NCI-H1105 (cell line): ENCODE measurements at places on chromosomes 16 and 17.
A peak's percentile ranks its signal among the peaks of the same experiment; 100 is the strongest.

DNA sequence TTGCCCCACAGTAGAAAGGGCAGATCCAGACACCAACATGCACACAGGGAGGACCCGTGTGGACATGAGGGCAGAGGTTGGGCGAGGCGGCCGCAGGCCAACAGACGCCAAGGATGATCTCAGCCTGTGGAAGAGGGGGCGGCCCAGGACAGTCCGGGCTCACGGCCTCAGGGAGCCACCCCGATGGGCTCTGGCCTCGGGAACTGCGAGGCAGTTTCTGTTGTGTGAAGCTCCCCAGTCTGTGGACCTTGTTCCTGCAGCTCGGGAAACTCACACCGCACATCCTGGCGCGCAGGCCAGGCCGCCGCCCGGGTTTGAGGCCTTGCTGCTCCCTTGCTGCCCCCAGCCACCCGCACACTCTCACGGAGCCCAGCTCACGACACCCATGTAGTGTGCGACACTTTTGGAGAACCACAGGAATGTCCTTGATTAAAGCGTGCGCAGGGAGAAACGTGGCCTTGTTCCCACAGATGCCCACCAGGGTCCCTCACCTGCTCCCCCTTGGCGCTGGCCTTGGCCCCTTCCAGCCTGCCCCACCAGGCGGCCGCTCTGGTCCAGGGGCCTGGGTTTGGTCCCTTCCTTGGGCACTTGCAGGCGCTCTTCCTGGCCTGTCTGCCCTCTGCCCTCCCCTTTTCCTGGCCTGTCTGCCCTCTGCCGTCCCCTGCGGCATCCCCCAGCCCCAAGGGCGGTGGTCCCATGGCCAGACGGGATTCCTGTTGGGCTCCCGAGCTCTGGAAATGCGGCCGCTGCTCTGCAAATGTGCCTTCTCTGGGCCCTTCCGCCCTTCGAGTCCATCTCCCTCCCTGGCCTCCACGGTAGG lies 9.3 kb upstream of the SLC38A10 start:
- no peak for DNase-seq

DNA sequence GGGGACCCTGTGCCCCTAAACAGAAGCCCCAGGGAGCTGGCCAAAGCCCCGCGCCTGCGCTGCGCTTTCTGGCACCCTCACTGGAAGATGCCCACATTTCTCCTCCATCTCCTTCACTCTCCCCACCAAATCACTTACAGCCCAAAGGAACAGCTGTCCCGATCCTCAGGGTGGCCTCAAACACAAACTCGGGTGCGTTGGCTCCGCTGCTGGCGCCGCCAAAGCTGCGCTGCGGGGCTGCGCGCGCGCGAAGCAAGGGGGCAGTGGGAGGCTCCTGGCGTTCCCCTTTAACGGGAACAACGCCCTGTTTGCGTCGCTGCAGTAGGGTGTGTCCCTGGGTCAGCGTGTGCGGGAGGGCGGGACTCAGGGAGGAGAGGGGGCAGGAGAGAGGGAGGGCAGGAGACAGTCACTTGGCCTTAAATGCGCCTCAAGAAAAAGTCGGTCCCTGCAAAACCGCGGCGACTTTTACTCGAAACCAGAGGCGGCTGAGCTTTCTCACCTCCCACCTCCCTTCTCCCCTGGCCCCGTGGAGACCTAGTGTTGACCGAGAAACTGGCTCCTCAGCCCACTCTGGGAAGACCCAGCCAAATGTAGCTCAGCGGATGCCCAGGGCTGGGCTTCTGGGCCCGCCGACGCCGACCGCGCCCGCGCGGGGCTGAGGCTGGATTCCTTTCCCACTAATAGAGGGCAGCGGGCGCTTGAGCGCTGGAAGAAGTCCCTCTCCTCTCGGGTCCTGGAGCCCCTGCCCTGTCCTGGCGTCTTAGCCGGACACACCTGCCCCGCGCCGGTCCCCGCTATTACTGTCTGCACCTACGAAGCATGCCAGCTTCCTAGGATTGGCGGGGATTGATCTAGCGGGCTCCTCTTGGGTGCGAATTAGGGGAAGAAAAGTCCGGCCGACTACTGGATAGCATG lies 2.6 kb downstream of the PMP22 start:
- DNase-seq = peak; percentile 35

GRCh38 chr16:637081-638018 lies 1.2 kb upstream of the METTL26 start:
- DNase-seq = peak; percentile 45

GRCh38 chr17:82376042-82376730 lies 4.6 kb downstream of the UTS2R start:
- DNase-seq = no peak

- DNase-seq = no peak
These were observed 740 bp downstream of the NFATC2IP start for GRCh38 chr16:28951410-28951943.

- DNase-seq = no peak
These were observed 43.0 kb upstream of the TOB1 start for GRCh38 chr17:50908860-50909764.

DNA sequence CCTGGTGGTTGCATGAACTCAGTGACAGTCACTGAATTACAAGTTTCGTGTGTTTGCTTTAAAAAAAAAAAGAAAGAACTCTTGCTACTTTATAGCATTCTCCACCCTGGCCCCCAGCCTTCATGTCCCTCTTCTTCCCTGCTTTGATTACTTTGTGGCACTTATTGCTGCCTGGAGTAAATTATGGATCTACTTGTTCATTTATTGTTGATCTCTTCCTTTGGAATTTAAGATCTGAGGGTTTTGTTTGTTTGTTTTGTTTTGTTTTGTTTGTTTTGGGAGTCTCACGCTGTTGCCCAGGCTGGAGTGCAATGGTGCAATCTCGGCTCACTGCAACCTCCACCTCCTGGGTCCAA lies 126.5 kb downstream of the ABCC6 start:
- DNase-seq = no peak

- DNase-seq = no peak
These were observed 36.5 kb upstream of the SRSF1 start for GRCh38 chr17:58043221-58044181.

DNA sequence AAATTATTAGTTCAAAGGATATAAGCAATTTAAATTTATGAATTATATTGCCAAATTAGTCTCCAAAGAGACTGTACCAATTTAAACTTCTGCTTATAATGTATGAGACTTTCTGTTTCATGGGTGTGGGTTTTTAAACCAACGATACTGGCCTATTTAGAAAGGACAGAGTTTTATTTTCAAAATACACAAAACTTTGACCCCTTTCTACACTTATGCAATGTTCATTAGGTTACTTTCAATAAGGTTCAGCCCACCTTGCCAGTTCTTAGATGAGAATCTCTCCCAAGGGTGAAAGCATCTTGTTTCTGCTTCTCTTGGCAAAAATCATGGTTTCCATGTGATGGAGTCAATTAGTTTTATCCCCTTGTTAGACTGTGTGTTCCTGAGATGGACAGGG lies 84.7 kb downstream of the MYO1D start:
- DNase-seq = no peak

GRCh38 chr16:15552507-15552906 lies 90.4 kb downstream of the MARF1 start:
- DNase-seq = no peak
